H9 (cell line): ENCODE measurements at places on chromosomes 7 and 10.

GRCh38 chr7:132113536-132114371 lies 462.5 kb downstream of the PLXNA4 start:
- DNase-seq = peak; percentile 13

DNA sequence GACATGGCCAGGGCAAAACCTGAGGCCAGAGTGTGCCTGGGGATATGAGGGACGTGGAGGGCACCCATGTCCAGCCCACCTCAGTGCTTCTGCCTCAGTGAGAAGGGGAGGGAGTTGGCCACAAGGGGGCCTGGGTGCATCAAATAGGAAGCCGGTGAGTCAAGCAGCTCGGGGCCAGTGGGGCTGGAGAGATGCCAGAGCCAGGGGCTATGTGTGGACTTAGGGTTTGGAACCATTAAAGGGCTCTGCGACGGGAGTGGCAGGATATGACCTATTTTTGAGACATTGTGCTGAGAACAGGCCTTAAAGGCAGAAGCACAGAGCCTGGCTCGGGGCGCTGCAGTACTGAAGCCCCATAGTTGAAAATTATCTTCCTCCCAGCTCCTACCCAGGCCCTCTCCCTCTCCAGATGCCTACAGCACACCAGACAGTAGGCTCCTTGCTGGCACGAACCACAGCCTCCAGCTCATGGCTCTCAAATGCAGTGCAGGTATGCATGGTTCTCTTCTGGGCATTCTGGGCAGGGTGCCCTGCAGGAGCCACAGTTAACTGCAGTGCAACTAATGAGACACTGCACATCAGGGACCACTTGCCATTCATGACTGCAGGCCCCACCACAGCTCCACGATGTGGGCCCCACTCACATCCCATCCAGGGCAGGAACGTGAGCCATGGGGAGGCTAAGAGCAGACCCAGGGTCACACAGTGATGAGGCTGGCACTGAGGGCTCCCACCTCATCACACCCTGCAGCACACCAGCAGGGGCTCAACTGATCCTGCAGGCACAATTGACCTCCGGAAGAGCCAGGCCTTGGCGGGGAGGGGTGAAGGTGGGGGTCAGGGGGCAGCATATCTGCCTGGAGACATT lies 7.2 kb upstream of the PGAM2 start:
- DNase-seq = peak; percentile 80

GRCh38 chr10:75127471-75127870 lies 16.0 kb downstream of the SAMD8 start:
- no peak for DNase-seq

GRCh38 chr7:25725451-25725850 lies 426.5 kb upstream of the NFE2L3 start:
- no peak for DNase-seq

- DNase-seq = no peak
These were observed 54.3 kb upstream of the IGFBP3 start for GRCh38 chr7:45975367-45975766.

GRCh38 chr10:48227213-48227612 lies 47.3 kb downstream of the FRMPD2 start:
- DNase-seq = peak; percentile 5

- no peak for DNase-seq
These were observed 222.1 kb upstream of the SHH start for GRCh38 chr7:156034397-156034796.

DNA sequence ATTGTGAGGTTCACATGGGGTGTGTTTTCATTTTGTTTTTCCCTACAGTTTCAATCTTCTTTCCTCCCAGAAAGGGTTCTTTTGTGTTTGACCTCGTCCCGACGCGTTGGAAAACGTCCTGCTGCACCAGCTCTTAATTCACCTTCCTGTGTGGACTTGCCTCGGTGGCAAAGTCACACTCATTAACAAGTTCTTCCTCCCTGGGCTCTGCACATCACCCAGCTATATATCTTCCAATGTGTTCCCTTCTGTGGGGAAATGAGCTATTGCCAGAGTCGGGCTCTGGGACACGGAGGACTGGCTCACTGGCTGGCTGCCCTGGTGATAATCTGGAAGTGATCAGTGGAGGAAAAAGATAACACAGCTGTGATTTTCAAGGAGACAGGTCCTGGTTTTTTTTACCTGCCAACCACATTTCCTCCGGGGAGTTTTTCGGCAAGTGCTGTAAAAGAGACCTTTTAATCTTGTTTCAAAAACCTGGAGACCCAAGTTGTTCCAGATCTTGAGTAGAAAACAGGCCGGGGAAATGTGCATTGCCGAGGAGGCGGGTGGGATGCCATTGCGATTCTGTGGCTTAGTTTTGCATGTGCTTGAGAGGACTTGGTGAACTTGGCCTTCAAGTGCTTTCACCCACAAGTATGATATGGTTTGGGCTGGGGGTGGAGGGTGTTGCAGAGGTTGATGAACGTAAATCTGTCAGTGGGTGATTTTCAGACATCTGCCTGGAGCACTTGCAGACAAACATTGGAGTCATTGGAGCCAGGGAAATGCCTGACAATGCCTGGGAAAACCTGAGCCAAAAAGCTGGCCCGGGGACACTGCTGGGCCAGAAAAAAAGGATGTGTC lies 96.5 kb upstream of the CREB5 start:
- no peak for DNase-seq

- DNase-seq = no peak
These were observed 126.2 kb downstream of the LRRC4 start for GRCh38 chr7:127905021-127905420.

GRCh38 chr10:77680065-77680464 lies 42.5 kb upstream of the KCNMA1 start:
- no peak for DNase-seq

- DNase-seq = no peak
These were observed 90.3 kb downstream of the HERPUD2 start for GRCh38 chr7:35604595-35604994.

DNA sequence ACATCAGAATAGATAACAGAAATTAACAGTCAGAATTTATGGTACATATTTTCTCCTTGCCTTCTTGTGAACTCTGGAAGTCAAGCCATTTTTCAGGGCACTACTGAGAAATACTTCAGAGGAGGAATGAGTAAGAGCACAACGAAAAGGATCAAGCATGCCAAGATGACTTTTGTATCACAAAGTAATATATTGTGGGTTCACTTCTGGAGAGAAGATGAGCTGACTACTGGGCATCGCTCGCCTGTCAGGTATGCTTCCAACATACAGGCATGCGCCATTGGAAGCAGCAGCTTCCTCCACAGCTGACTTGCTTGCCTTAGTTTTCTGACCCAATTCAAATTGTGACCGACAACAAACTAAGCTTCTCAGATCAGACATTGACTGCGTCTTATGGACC lies 137.3 kb downstream of the VTI1A start:
- DNase-seq = no peak

DNA sequence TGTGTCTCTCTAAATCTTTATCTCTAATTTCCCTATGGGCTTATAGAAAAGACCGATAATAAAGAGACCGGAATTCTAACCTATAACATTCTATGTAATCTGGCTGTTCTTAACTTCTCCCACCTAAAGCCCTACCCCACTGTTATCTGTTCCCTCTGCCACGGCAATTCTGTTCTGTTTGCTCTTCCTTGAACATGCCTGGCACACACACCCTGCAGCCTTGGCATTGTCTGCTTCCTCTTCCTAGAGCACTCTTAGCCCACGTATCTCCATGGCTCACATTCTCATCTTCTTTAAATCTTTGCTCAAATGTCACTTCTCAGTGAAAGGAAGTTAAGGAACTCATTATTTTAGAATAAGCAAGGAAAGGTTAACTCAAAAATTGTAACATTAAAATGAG lies 309.2 kb downstream of the GPR158 start:
- DNase-seq = no peak

DNA sequence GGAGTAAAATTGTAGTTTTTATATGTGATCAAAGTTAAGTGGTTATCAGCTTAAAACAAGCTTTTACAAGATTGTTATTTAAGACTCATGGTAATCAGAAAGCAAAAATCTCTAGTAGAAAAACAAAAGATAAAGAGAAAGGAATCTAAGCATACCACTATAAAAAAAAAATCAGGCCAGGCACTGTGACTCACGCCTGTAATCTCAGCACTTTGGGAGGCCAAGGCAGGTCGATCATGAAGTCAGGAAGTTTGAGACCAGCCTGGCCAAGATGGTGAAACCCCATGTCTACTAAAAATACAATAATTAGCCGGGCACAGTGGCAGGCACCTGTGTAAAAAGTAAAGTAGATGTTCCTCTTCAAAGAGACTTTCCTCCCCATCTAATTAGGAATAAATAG lies 265.9 kb upstream of the NRP1 start:
- DNase-seq = no peak

GRCh38 chr7:80603940-80604339 lies 34.5 kb upstream of the CD36 start:
- DNase-seq = no peak

- peak; percentile 76 for DNase-seq
These were observed at the start of gene PTN for GRCh38 chr7:137343281-137343841. TSS of gene PTN (minus strand) at chr7:137343733. CDS start at chr7:137254973, 88,760 bp downstream.

- no peak for DNase-seq
These were observed 18.0 kb upstream of the VCL start for GRCh38 chr10:73979809-73980433.

DNA sequence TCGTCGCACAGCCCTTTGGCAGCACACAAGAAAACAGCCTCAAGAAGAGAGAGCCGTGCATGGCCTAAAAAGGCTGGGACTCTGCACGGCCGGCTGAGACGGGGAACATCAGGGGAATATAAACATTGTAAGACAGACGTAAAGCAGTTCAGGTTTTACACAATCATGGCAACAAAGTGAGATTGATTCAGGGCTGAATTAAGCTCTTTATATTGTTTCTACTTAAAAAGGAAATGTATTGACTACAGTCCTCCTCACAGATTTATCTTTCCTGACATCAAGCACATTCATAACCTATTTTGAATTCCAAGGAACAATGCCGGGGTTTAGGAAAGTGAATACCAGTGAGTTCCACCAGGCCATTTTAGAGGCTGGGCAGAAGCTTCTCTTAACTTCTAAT lies 25.2 kb downstream of the SORBS1 start:
- no peak for DNase-seq

DNA sequence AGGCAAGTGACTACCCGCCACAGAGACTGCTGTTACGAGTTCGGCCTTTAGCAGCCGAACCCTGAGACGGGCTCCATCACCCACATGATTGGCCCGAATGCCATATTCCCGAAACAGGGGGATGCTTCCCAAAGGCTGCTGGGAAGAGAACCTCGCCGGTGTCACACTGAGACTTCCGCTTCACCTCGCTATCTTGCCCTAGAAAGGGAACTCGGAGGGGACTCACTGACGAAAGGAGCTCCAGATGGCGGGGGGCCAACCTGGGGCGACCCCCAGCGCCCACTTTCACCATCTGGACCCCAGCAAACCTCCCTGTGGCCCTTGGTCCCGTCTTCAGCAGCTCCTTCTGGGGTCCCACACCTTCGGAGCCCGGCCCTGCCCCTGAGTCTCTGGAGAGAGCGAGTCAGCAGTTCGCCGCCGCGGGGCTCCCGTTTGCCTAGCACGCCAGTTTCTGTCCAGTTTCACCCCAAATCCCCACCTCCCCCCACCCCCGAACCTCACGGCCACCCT lies 529 bp downstream of the HPS1 start:
- peak; percentile 45 for DNase-seq

GRCh38 chr7:96238976-96239766 lies 82.7 kb downstream of the SLC25A13 start:
- DNase-seq = no peak

GRCh38 chr10:86846088-86846487 lies 89.7 kb downstream of the BMPR1A start:
- DNase-seq = no peak

DNA sequence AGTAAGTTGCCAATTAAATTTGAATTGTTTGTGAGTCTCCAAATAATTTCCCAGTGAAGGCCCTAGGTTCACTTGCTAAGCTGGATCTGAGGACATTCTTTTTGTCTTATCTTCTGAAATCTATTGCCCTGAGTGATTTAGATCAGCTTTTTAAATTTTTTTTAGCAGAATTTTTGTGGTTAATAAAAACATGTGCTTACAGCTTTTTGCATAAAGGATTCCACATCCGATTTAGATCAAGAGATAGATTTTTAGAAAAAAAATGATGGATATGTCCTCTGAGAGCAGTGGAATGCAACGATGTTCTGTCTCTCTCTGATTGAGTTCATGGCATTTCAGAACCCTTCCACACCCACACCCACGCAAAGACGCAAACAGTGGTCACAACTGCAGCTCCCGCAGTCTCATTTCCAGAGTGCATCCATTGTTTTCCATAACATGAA lies 358.8 kb downstream of the SUGCT start:
- DNase-seq = no peak

DNA sequence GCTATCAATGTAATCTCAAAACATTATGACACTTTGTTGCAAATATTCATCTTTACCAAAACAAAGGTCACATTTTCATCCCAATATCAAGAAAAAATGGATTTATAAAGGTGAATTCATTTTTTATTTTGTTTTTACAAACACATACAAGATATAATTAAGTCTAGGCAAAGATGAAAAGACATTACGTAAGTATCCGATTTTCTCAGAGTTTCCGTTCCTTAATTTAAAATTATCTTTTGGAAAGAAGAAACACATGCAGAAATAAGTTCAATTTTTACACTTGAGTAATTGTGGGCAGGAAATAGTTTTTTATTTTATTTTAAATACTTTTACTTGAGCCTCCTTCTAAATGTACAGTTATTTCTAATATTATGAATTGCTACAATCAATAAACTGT lies 24.6 kb downstream of the RTKN2 start:
- DNase-seq = no peak

- DNase-seq = no peak
These were observed 602.3 kb upstream of the MGMT start for GRCh38 chr10:128864554-128865295.

- no peak for DNase-seq
These were observed 23.5 kb downstream of the PWWP2B start for GRCh38 chr10:132420469-132420980.

- no peak for DNase-seq
These were observed 261.5 kb downstream of the ELMO1 start for GRCh38 chr7:37187179-37187578.

DNA sequence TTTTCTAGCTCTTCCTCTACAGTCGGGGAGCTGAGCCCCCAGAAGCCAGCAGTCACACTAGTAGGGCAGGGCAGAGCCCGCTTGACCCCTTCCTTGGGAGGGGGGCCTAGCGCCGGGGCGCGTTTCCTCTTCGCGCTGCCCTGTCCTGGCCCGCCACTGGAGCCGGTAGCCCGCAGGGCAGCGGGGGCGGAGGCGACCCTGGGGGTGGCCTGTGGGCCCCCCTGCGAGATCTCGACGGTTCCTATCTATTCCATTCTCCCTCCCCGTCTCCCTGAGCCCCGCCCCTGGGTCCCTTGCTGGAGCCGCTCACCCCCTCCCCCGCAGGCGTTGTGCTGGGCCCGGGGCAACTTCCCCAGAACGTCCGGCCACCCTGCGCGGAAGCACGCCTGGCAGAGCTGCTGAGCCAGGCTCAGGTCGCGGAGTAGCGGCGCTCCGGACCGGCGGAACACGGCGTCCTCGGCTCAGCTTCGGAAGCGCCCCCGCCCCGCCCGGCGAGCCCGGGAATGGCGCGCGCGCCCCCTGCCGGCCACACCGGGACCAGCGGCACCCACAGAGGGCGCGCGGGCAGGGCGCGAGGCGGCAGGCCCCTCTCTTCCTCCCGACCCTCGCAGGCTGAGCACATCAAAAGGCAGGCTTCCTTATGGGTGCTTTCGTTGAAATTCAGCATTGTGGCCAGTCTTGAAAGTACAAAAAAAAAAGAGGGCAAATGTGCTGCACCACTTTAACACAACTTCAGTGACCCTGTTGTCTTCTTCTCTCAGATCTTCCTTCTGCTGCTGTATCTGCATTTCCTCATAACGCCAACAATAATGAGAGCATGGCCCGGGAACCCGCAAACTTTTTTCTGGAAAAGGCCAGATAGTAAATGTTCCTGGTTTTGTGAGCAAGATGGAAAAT lies 327.6 kb downstream of the TNS3 start:
- peak; percentile 84 for DNase-seq

- DNase-seq = peak; percentile 89
These were observed 4.1 kb downstream of the KNDC1 start for GRCh38 chr10:133163889-133164815.
